Activated CD8-positive, alpha-beta memory T cell treated with anti-CD3 and anti-CD28 coated beads for 1 hour (primary cell): ENCODE measurements at places on chromosomes 13 and 19.

DNA sequence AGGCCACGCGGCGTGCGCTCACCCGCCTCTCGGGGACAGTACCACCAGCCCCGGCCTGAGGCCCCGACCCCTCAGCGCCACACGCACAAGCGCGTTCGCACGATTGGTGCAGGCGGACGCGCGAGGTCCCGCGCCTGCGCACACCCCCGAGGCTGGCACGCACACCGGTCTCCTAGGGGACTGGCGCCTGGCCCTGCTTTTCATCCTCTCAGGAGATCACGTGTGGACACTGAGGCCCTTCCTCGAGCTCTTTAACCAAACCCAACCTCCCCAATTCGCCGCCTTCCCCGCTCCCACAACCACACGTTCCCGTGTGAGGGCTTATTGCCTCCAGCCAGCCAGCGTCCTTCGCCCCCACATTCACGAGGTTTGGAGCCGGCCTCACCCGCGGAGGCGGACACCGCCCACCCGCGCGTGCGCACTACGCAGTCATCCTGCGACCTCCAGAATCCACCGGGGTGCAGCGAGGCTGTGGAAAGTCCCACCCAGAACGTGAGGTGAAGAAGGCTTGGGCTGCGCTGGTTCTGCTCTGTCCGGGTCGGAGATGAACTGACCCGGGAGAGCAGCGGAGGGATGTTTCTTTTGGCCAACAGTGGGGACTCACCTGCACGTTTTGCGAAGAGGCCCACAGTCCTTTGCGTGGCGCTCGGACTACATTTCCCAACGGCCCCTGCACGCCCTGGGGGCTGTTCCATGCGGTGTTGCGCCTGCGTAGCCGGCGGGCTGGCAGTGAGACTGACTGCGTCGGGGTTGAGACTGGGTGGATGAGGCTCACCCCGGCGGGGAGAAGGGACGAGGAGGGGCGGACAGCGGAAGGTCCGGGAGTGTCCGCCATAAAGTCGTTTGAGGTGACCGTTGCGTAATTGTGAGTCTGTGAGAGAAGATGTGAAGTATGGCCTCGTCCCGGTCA is 539 bp upstream of the ZNF667 start:
- DNase-seq, result peak; percentile 41

DNA sequence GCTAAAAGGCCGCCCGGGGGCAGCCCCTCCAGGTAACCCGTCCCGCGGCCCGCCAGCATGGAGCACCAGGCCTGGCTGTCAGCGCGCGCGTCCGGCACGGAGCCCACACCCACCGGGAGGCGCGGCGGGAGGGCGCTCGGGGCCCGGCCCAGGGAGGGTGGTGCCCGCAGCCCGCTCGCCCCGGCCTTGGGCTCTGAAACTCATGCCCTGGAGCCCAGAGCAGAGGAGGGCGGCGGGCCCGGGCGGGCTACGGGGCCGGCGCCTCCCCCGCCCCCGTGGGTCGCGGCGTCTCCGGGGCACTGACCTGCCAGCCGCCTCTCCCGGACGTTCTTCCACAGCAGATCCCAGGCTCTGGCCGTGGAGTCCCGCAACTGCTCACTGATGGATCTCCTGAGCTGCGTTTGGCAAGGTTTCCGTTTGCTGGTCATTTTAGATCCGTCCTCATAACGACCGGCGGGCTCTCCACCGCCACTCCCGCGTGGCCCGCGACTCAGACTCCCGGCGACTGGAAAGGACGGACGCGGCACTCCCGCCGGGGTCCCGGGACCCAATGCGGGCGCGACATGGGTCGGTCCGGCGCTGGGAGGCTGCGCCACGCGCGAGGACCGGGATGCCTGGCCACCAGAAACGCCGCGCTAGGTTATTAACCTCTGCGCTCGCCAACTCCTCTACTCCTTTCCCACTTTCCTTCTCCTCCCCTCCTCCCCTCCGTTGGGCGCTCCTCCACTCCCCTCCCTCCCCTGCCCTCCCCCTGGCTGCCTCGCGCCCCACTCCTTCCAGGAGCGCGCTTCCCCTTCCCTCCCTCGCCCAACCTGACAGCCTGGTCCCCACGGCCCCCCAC is 64.7 kb upstream of the STARD13 start:
- DNase-seq, result no peak

DNA sequence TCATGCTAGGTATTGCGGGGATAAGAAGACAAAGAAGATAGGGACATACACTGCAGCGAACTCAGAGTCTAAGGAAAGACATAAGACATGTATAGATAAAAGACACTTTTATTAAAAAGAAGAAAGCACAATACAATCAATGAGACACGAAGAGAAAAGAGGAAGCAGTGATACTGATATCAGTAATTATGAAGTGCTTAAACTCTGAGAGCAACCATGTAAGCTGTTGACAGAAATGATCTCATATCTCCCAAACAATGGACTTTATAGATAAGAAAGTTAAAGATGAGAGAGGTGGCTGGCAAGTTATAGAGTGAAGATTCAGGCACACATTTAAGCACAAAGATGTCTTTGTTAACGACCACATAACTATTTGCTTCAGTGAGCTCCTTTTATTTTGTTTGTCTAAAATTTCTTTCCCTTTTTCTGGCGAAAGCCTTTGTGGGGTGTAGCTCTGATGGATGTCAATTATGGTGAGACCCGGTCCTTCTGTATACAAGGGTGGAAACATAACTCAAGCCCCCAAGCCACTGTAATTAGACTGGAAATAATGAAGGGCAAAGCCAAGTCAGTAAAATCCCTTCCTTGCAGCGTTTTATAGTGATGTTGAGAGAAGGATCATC is 818.0 kb upstream of the SLC10A2 start:
- no peak for DNase-seq

DNA sequence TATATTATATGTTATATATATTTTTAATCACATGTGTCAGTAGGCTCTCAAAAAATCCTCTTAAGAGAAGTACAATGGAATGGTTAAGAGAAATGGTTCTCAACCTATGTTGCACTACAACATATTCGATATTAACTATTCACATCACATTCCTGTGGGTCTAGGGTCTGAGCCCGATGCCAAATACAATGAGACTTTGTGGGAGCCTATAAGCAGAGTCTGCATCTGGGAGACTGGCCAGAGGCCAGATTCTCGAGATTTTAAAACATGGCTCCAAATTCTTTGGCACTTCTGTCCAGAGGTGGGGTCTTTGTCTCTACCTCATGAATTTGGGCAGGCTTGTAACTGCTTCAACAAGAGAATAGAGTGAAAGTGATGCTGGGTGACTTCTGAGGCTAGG is 79.4 kb upstream of the NBEA start:
- no peak for DNase-seq

DNA sequence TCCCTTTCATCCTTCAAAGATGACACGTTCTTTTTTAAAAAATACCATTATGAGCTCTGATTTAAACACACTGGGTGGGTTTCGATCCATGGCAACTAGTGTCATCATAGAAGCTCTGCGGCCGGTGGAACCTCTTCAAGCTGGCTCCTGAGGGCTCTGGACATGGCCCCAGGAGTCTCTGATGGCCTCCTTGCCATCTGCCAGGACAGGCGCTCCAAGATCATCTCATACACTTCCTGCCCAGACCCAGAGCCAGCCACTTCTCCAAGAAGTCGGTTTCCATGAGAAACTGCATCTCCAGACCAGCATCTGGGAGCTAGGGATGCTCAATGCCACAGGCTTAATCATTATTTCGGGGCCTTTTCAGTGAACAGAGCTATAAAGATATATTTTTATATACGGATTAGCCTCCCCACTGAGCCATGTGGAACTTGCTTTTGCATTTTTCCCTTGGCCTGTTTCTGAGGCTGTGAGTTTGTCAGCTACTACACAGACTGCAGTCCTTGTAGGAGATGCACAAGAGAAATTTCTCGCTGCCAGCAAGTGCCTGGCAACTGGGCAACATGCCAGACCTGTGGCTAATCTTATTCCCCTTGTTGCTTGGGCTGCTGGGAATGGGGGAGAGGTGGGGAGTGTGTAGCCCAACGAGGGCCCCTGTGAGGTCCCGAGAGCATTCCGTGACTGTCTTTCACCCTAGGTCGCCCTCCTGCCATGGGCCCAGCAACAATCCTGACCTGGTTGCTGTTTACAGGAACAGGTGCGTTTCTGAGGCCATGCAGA is 15.9 kb downstream of the SUGP1 start:
- no peak for DNase-seq

- no peak for DNase-seq
These were observed 10.6 kb upstream of the ADGRE1 start for GRCh38 chr19:6876748-6877147.

- DNase-seq, result no peak
These were observed 5.3 kb upstream of the EPSTI1 start for GRCh38 chr13:42997381-42997780.

GRCh38 chr13:103810026-103810425 is 743.8 kb upstream of the SLC10A2 start:
- DNase-seq, result no peak

- no peak for DNase-seq
These were observed 1.8 kb downstream of the CCDC122 start for GRCh38 chr13:43877766-43878165.

GRCh38 chr19:45114116-45114515 is 21.1 kb downstream of the PPP1R37 start:
- DNase-seq, result no peak

DNA sequence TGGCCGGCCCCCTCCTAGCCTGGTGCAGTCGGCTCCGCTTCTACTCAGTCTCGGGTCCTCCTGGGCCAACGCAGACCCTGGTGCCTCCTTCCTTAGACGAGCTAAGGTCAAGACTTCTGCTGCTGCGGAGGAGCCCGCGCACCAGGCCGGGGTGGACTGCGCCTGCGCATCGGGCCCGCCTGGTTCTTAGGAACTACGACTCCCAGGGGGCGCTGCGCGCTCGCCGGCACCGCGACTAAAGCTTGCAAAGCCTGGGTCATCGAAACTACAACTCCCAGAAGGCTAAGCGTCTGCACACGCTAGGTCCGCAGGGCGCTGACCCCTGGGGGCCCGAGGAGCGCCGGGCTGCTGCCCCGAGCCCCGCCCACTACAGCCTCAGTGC is at the start of gene ZNF835:
Gene ZNF835 (minus strand): TSS at position 145 of the 382 bp plus-strand sequence. CDS start 6,559 bp downstream, outside the sequence.
- peak; percentile 28 for DNase-seq

DNA sequence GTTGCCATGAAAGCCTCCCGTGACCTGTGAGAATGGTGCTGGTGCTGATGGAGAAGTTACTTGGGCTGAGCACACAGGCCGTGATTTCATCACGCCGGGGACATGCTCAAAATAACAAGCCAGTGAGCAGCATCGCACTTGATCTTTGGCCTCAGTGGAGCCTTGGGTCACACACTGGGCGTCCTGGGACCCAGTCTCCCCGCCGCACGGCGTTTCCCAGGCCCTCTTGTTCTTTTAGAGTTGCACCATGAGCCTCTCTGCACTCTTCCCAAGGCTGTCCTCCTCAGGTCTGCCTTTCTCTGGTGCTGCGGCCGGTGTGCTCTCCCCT is 9.5 kb upstream of the NDUFS7 start:
- DNase-seq, result no peak
